ENCODE measurements at places on chromosomes 6 and 20.

- DNase-seq = no peak
These were observed 375.9 kb upstream of the EYS start for GRCh38 chr6:66082914-66083313.

DNA sequence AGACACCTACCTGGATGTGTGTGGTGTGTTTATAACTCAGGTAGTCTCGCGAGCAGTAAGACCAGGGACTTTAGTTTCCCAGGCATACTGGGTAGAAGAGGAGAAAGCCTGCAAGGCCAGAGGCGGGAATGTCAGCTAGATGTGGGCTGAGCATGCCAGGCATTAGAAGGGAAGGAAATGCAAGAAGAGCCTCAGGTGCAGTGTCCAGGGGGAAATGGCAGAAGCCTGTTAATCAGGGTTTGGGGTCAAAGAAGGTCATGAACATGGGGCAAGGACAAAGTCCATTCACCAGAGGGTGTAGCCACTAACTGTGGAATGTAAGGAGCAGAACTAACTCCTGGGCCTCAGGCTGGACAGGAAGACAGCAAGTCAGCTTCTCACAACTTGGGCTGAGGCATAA lies 305.0 kb downstream of the SMOC2 start:
- no peak for DNase-seq

- DNase-seq = no peak
These were observed 14.9 kb upstream of the RFPL4B start for GRCh38 chr6:112332274-112332673.

GRCh38 chr6:154887051-154887450 lies 108.1 kb upstream of the TIAM2 start:
- DNase-seq = no peak

DNA sequence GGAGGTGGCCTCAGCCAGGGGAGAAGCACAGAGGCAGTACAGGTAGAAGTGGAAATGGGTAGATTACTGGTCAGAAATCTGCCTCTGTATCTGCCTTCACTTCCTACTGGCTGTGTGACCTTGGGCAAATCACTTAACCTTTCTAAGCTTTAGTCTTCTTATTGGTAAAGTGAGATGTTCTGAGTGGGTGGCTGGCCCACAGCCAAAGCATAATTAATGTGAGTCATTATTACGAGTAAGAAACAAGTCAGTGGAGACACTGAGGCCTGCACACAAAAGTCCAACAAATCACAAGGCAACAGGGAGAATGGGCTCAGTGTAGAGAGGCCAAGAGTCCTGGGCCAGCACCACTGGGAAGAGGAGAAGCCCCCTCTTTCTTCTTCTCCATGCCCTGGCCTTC lies 39.1 kb downstream of the NRN1 start:
- DNase-seq = no peak

GRCh38 chr6:144435602-144436426 lies 150.7 kb downstream of the UTRN start:
- DNase-seq = no peak

GRCh38 chr20:63572788-63573646 lies 1.0 kb downstream of the HELZ2 start:
- DNase-seq = no peak

GRCh38 chr6:105797983-105798453 lies 288.1 kb upstream of the PRDM1 start:
- DNase-seq = no peak
